ENCODE measurements at places on chromosomes 1 and 21.

DNA sequence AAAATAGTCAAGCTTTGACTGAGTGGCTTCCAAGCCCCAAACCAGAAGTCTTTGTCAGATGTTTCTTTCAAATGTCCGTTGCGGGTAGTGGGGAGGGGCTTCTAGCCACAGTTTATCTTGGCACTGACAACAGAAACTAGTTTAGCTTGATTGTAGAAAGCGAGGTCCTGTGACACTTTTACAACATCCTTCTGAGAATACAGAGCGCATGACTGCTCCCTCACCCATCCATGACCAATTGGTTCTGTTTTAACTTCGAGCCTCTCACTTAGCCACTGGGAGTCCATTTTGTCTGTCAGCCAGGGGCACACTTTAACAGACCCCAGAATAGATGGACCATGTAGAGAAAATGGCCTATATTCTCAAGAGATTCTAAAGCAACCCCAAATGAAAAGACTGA lies 199.2 kb upstream of the ST6GALNAC5 start:
- no peak for DNase-seq

GRCh38 chr1:187003353-187003752 lies 174.6 kb downstream of the PLA2G4A start:
- no peak for DNase-seq

GRCh38 chr1:234776256-234776875 lies 166.4 kb upstream of the IRF2BP2 start:
- no peak for DNase-seq

DNA sequence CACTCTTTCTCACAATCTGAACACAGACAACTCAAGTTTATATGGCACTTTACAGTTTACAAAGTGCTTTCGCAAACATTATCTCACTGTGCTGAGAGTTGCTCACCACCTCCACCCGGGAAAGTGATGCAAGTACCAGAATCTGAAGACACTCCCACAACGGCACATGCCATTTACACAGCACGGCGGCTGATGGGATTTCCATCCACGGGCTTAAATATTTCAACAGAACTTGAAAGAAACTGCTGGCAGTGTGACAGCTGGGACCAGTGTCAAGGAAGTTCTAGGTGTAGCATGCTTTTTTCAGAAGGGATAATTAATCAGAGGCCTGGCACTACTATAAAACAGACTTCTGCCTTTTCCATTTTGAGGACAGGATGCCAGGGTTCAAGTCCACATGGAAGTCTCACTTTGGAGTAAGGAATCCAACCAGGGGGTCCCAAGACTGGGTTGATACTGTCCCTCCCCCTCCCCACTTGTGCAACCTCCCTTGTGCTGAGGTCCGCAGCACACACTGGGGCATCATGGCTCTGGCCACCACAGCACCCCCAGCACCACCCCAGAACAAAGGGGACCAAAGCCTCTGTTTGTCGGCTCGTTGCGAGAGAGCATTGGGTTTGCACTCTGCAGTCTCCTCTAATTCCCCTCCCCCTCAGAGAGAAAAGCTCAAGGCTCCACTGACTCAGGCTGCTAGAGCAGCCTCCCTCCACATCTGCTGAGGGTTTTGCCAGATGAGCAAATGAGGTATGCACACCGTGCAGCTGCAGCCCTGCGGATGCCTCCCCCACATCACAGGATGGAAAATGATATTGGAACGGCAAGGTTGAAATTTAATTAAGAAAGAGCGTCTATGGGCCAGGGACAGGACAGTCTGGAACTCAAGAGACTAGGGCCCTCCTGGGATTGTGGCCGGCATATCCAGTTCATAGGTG lies 154.9 kb downstream of the TGFBR3 start:
- DNase-seq = no peak

- DNase-seq = no peak
Observed at GRCh38 chr1:199743227-199743626, 284.3 kb upstream of the NR5A2 start.

GRCh38 chr1:56472860-56473259 lies 106.5 kb downstream of the PLPP3 start:
- DNase-seq = peak; percentile 29

- no peak for DNase-seq
Observed at GRCh38 chr1:3787349-3787715, 9.0 kb downstream of the LRRC47 start.

GRCh38 chr1:220326578-220326977 lies 54.3 kb upstream of the RAB3GAP2 start:
- DNase-seq = no peak

DNA sequence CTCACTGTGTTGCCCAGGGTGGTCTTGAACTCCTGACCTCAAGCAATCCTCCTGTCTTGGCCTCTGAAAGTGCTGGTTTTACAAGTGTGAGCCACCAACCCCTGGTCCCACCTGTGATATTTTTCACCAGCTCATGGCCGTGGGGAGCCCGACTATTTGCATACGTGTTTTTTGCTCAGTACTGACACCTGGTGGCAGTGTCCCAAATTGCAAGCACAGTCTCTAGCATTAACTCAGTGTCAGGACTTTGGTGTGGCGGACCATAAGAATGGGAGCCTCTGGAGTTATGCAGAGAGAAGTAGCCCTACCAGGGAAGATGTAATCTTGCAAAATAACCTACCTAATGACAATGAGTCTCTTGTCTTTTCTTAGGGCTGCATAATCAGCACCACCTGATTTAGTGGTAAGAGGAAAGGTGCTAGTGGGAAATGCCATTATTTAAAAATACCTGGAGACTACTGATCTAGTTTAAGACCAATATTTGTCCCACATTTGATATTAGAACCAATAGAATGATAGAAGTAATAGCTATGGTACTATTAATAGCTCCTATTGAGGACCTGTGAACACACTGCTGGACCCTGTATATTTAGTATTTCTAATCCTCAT lies 305.4 kb downstream of the DISC1 start:
- no peak for DNase-seq

DNA sequence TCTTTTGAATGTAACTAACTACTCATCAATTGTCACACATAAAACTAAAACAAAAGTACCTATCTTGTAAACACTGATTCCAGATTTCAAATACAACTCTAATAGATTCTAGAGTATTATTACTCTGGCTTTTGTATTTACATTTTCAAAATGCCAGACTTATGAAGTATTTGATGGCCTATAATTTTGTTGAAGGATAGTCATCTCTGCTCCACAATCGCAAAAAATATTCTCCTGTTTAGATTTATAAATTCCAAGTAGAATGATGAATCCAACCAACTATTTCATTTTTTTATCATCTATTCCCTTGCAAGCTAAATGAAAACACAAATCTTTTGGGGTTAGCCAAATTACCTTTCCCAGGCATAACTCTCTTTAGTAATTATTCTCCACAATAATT lies 75.0 kb upstream of the GUCA2A start:
- DNase-seq = no peak

DNA sequence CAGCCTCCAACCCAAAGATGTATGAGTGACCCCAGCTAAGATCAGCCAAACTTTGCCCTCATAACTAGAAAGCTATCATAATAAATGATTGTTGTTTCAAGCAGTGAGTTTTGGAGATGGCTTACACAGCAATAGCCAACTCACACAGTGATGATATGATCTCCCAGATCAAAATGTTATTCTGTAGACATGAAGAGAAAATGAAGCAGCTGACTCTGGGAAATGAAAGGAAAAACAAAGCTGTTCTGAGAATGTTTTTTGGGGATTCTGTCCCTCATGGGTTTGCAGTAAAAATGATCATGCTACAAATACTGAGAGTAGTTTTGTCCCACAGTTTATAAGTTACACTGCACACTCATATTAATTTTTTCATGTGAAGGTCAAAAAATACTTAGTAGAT lies 617.8 kb downstream of the MRPL39 start:
- DNase-seq = no peak

DNA sequence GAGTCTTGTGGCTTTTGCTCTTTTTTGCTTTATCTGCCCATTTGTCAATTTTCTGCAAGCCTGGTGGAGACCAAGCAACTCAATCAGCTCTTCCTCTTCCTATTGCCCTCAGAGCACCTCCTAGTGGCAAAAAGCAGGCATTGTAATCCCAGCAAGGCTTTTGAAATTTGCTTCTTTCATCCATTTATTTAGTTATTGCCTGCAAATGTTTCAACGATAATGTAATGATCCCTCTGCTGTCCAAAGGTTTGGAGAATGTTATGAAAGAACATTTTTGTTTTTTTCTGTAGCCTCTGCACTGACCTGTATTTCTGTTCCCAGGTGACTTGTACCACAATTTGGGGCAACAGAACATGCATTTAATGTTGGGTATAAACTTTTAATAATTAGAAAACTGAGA lies 127.8 kb downstream of the GABPA start:
- peak; percentile 7 for DNase-seq

DNA sequence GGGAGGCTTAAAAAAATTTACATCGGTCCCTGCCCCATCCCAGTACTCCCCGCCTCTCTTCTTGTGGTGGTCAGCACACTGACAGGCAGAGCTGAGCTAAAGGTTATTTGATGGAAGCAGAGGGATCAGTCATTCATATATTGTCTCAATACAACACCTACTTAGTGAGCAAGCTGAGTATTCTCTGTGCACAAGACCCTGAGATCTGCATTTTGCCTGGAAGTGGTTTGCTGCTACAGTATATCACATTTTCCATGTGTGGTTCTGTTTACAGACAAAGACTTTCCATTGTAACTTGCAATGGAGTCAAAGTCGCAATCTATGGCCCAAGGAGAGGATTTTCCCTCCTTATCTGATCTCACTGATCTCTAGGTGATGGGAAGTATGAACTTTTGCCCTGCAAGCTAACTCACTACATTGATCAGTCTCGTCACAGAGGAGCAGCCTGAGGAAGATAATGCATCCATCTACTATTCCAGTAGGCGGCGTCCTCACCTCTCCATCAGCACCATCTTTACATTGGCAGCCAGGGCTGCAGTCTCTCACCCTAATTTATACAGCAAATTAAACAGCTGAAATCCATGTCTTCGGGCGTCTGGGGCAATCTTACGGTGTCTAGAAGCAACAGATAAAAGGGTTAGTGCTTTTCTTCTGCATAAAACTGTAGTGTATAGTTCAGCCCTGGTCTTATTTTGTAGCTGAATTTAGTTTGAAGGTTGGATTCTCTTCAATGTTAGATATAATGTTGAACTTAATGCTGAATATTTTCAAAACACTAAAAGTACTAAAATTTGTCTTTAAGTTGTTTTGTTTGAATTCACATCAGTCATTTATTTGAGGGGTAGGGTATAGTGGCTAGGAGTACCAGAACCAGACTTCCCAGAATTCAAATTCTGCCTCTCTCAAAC lies 3.2 kb upstream of the TRAF5 start:
- no peak for DNase-seq

GRCh38 chr1:75124510-75124909 lies 9.7 kb upstream of the LHX8 start:
- no peak for DNase-seq

DNA sequence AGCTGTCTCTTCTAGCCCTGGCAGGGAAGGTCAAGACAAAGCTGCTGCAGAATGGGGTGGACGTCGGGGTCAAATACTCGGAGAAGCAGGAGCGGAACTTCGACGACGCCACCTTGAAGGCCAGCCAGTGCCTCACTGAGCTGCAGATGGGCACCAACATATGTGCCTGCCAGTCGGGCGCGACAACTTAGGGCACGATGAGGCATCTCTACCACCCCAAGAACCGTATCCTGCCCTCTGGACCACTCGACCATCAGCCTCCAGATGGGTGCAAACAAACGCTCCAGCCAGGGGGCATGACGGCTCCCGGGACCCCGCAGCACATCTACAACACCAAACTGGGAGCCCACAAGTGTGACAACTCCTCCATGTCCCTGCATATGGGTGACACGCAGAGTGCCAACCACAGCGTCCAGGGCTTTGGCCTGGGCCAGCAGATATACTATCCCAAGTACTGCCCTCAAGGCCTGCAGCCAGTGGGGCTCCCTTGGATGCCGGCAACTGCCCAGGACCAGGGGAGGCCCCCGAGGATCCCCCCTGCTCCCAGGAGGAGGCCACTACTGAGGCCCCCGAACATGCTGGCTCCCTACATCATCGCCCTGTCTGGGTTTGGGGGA lies 42.5 kb upstream of the POGK start:
- DNase-seq = no peak

- no peak for DNase-seq
Observed at GRCh38 chr1:99994496-99994895, 24.7 kb downstream of the SLC35A3 start.

DNA sequence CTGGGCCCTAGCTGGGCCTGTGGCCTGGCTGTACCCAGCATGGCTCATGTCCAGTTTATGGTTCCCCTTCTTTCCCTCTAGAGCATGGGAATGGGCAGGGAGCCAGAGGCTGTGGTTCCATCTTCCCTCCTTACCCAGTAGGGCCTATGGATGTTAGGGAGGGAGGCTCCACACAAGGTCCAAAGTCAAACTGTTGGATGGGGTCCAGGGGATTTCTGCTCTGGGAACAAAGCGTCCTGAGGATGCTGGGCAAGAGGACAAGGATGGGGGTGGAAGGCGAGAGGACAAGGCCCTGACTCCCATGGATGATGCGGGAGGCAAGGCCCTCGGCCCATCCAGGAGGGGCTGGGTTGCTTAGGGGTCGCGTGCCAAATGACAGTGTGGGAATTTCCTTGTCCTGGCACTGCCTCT lies 17.3 kb downstream of the CSF1 start:
- DNase-seq = no peak

GRCh38 chr1:190140644-190141043 lies 337.0 kb downstream of the BRINP3 start:
- no peak for DNase-seq

GRCh38 chr1:29836651-29837646 lies 600.6 kb downstream of the PTPRU start:
- DNase-seq = no peak

- no peak for DNase-seq
Observed at GRCh38 chr1:163296504-163297263, 25.1 kb upstream of the NUF2 start.

GRCh38 chr1:226799634-226800281 lies 60.7 kb upstream of the ITPKB start:
- no peak for DNase-seq

DNA sequence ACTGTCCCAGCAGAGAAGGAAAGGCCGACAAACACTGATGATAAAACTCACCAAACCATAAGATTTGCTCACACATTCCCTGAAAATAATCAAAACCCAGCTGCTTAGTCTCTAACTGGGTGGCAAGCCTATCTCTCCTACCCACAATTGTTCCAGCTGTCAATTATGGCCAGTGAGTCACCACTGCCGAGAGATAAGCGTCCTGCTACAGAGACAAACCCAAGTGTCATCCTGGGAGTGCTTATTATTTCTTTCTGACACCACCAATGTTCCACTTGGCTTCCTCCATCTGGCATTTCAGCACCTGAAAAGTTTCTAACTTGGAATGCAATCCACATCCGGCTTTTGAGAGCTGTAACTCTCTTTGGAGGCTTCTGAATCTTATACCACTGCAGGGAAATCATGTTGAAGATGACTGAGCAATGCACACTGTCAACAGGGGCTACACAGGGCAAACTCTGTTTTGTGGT lies 51.5 kb upstream of the VAV3 start:
- no peak for DNase-seq

Measured in GM18507 (cell line).